KBM-7 (cell line): ENCODE measurements at places on chromosomes 1 and 21.

DNA sequence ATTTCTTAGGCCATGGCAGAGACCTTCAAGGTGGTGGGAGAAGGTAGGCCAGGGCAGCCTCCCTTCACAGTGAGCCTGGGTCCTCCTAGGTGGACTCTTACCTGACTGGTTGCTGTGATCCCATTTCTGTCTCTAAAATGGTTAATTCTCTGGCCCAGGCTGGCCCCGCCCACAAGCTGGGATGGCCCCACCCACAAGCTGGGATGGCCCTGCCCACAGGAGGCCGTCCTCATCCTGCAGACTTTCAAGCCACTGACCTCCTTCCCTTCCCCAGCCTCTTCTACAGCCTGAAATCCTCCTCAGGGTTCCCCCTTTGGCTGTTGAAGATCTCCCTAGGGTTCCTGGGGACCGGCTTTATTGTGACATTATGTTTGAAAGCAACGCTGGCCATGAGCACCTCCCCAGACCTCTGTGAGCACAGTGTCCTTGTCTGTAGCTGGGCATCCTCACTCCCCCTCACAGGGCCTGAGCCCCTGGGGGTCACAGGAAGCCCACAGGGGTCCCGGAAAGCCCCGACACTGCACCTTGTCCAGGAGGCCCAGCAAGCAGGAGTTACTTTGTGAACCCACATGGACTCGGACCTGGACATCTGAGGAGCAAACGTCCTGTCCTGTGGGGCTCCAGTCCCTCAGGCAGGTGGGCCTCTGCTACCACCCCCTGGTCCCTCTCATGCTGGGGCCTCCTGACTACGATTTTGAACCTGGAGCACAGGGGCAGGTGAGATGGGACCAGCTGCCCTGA is 621.7 kb downstream of the MATN1 start:
- DNase-seq: no peak

DNA sequence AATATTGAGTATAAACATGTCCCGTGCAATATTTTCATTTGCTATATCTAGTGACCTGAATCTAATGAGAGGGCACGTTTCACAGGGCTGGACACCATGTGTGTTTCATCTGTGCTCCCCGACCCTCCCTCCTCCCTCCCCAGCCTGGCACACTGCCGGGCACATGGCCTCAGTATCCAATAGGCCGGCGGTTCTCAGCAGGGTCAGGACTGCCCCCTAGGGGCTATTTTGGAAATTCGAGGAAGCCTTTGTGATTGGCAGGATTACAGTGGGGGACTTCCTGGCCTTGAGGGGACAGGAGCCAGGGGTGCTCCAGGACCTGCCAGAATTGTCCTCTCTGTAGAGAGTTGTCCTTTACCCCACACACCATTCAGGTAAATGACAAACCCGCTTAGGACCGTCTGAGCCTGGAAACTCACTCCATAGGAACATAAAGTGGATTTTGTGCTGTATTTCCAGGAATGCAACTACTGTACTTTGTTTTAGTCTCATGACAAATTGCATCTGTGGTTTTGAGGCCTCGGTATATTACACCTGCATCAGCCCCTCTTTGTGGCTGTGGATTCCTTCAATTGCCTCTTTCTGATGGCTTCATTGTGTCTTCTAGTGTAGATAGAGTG is 109.5 kb upstream of the SIM2 start:
- DNase-seq: peak; percentile 64

- no peak for DNase-seq
These were observed 24.2 kb downstream of the SLC5A9 start for GRCh38 chr1:48246727-48247126.

DNA sequence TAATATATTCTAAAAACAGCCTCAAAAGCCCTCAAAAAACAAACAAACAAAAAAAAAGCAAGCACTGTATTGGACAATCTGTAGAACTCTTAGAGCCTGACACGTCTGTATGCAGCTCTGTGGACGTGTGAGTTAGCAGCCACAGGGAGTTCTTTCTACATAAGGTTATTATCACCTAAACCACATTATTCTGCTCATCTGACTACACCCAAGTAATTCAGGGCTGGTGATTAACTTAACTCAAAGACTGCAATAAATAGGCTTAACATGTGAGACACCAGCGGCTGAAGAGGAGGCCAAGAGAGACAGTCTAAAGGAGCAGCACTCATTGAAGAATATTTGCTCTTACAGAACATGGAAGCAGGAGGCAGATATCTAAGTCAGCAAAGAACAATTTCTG is 316.0 kb downstream of the VAV3 start:
- no peak for DNase-seq
